ENCODE measurements at places on chromosomes 3 and 15. TPM values are rescaled to one million over a fixed set of nuclear protein-coding genes. Genes with fewer than 3 reads are reported as not detected.

TM6SF1 gene
- total RNA-seq = 0.90 TPM

IL5RA gene
- not detected for total RNA-seq

CLDN11 gene
- total RNA-seq = 10.5 TPM

C3orf70 gene
- 1.8 TPM for total RNA-seq

- H3K4me1 ChIP-seq = no peaks in the 10 kb centered on the region
- no peaks in the 10 kb centered on the region for H3K36me3 ChIP-seq
- H3K4me3 ChIP-seq = no peak overlapping the region
- no peaks in the 10 kb centered on the region for H3K27me3 ChIP-seq
Measured at GRCh38 chr3:15528854-15529537, 7.5 kb upstream of the COLQ start.

DNA sequence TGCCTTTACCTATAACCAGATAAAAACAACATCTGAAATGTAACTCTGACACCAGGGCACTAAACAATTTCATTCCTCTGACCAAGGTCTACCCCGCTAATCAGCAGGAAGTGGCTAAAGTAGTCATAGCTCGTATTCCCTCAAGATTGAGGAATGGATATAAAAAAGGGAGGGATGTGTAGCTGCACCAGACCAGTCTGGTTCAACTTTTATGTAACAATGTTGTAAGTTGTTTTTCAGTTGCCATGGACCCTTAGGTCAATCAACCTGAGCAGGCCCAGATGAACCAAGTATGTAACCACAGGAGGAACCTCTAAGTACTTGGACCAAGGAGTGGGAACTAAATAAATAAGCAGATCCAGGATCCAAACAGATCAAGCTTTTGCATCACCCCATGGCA lies 28.4 kb upstream of the IFT57 start:
- H3K4me3 ChIP-seq = no peak overlapping the region
- no peak for DNase-seq
- H3K4me1 ChIP-seq = no peaks in the 10 kb centered on the region
- no peaks in the 10 kb centered on the region for H3K27me3 ChIP-seq
- no peak overlapping the region for H3K27ac ChIP-seq

- no peak overlapping the region for H3K27ac ChIP-seq
- no peaks in the 10 kb centered on the region for H3K27me3 ChIP-seq
- H3K4me1 ChIP-seq = no peaks in the 10 kb centered on the region
Measured at GRCh38 chr3:18556503-18557135, 131.5 kb upstream of the SATB1 start.

DNA sequence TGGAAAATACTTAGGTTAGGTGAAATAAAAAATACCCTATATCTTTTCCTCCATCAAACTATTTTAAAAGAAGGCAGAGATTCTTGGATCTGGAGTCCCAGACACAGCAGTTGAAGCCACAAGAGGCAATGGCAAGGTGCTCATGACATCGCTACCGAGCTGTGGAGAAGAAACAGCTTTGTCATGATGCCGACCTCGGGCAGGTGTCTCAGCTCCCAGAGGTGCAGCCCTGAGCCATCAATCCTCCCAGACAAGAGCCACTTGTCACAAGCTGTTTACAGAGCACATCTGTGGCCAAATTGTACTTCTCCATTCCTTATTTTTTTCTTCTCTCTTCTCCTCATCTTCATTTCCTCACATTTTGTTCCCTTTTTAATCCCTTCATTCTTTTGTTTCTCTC lies 50.8 kb downstream of the GPR176 start:
- H3K4me1 ChIP-seq = peaks cover 9% of the 10 kb centered on the region
- no peaks in the 10 kb centered on the region for H3K27me3 ChIP-seq
- no peaks in the 10 kb centered on the region for H3K36me3 ChIP-seq
- DNase-seq = no peak

GRCh38 chr3:196499807-196500524 lies 3.6 kb downstream of the RNF168 start:
- peaks cover 4% of the 10 kb centered on the region for H3K36me3 ChIP-seq
- H3K27ac ChIP-seq = 0 out of 2 replicates have a peak overlapping the region, but pooled peaks have one; percentile 52
- DNase-seq = no peak
- peaks cover 3% of the 10 kb centered on the region for H3K4me1 ChIP-seq
- no peaks in the 10 kb centered on the region for H3K27me3 ChIP-seq
- peak overlapping the region; percentile 92 for H3K4me3 ChIP-seq

Data from H1 (cell line).